ENCODE measurements at places on chromosomes 4 and X.

DNA sequence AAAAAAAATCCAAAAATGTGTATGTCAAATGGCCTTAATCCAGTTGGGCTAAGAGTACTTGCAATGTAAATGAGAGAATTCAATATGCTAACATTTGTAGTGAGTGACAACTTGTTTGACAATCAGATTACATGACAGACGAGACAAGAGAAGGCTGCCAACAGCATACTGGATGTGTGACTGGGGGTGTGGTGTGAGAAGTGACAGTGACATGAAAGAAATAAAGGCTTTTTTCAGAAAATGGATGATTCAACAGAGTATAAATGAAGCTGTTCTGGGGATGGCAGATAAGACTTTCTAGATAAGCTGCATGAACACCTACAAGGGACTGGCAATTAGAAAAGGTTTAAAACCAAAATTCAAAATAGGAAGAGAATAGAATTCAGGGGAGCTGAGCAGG lies 143.4 kb downstream of the CENPC start:
- no peak for DNase-seq

GRCh38 chrX:13223868-13224567 lies 95.8 kb downstream of the ATXN3L start:
- no peak for DNase-seq

- no peak for DNase-seq
These were observed 20.4 kb downstream of the BEND4 start for GRCh38 chr4:42132099-42132498.

DNA sequence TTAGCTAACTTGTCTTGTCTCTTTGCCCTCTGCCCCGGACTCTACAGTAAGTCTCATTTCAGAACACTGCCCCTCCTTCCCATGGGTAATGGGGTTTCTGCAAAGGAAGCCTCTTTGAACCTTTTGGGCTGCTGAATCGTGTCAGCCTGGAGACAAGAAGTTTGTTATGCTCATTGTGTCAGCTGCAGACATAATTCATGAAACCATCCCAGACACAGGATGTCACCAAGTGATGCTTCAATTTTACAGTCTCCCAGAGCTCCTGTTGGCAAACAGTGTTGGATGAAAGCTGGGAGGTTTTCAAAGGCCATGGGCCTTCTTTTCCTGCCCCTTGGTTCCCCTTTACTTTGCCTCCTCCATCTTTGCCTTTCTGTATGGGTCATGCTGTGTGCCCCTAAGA lies 223.1 kb upstream of the TAPT1 start:
- DNase-seq = no peak

GRCh38 chrX:155235891-155236290 lies 19.6 kb downstream of the VBP1 start:
- DNase-seq = no peak

GRCh38 chrX:106283841-106284240 lies 115.7 kb downstream of the PWWP3B start:
- no peak for DNase-seq

- no peak for DNase-seq
These were observed 32.0 kb upstream of the USP51 start for GRCh38 chrX:55521687-55522086.

- peak; percentile 78 for DNase-seq
These were observed 68.3 kb upstream of the PGM2 start for GRCh38 chr4:37758226-37758625.

DNA sequence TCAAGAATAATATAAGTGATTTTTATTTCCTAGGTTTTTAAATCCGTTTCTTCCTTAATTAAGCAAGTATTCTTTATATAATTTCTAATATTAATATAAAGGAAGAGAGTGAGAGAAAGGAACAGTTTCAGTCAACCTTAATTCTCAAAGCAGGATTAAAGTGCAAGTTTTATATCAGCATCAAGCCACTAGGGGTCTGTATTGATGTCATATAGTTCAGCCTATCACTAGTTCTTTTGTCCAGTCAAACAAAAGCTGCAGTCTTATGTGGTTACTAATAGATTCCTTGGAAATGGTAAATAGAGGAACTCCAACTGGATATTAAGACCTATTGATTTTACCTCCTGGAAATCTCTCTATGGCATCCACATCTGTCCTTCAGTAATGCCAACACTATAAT lies 82.0 kb downstream of the NAP1L3 start:
- DNase-seq = no peak

DNA sequence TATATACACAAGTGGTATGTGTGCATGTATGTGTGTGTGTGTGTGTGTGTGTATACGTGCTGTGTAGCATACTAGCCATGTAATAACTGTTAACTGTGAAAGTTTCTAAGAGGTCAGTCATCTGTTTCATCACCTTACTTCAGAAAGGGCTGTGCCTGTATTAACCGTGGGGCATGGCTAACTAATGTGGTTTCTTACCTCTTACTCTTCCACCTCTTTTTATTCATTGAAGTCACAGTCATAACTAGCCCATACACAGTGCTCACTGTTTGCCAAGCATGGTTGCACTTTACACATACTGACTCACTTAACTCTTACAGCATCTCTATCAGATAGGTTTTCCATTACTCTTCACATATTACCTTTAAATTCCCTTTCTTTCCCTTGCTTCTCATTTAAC lies 23.7 kb upstream of the LRAT start:
- no peak for DNase-seq

- no peak for DNase-seq
These were observed 3.6 kb downstream of the SMIM14 start for GRCh38 chr4:39635023-39635422.

- DNase-seq = no peak
These were observed 16.2 kb downstream of the AFF1 start for GRCh38 chr4:86950831-86951525.

GRCh38 chr4:127155116-127155515 lies 477.6 kb upstream of the INTU start:
- no peak for DNase-seq

- DNase-seq = no peak
These were observed 623.4 kb downstream of the SPRY1 start for GRCh38 chr4:124019749-124020549.

- DNase-seq = no peak
These were observed 350.3 kb downstream of the ZIC3 start for GRCh38 chrX:137916090-137916746.

DNA sequence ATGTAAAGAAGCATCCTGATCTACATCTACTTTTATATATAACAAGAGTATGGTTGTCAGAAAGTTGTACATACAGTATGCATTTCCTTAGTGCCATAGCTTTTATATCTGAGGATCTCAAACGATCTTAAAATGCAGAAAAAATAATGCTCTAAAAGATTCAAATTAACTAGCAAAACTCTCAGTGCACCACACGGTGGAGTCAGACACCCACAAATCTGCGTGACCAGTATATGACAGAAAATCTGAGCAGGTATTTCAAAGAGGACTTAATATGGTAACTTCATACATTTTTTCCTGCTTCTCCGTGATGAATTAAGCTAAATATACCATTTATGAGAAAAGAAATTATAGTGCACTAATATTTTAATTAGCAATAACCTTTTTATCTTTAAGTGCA lies 803.0 kb downstream of the DMD start:
- no peak for DNase-seq

- DNase-seq = no peak
These were observed at the start of gene REELD1 for GRCh38 chr4:146214238-146214637. TSS of gene REELD1 (plus strand) at chr4:146214538. CDS start at chr4:146216953, 2,415 bp downstream.

- no peak for DNase-seq
These were observed 614 bp downstream of the BEX3 start for GRCh38 chrX:103376979-103377324.

DNA sequence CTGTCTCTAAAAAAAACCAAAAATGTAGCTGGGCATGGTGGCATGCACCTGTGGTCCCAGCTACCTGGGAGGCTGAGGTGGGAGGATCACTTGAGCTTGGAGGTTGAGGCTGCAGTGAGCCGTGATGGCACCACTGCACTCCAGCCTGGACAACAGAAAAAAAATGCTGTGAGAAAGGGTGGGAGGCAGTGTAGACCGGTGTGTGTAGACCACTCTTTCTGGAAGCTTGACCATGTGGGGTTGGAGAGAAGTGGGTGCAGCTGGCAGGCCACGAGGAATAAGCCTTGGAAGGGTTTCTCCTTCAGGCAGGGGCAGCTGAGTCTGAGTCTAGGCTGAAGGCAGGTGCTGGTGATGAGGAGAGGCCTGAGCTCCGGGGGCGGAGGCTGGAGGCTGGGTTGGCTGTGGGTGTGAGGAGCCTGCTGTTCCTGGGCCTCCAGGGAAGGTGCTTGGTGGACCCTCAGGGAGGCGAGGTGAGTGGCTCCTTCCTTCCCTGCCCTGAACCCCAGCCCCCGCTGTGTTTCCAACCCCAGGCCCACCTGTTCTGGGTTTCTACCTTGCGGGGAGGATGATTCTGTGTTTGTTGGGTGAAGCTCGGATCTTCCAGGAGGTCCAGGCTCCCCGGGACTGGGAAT lies 9.3 kb upstream of the TBC1D14 start:
- DNase-seq = no peak

DNA sequence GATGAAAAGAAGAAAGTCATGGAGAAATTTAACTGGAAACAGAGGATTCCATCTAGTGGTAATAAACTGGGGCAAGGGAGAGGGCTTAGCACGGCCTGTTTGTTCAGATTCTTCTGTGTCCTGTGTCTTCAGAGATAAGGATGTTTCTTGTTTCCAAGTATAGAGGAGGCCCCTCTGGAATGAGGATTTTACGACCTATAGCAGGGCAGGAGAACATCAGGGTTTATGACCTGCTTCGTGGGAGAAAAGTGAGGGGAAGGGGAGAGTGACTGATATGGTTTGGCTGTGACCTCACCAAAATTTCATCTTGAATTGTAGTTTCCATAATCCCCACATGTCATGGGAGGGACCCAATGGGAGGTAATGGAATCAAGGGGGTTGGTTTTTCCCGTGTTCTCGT lies 93.0 kb upstream of the LDB2 start:
- no peak for DNase-seq

GRCh38 chr4:55087009-55087912 lies 38.1 kb downstream of the KDR start:
- DNase-seq = no peak

- DNase-seq = no peak
These were observed 2.7 kb downstream of the TMEM165 start for GRCh38 chr4:55398461-55398860.

GRCh38 chrX:106718709-106719108 lies 7.8 kb upstream of the RNF128 start:
- DNase-seq = no peak

DNA sequence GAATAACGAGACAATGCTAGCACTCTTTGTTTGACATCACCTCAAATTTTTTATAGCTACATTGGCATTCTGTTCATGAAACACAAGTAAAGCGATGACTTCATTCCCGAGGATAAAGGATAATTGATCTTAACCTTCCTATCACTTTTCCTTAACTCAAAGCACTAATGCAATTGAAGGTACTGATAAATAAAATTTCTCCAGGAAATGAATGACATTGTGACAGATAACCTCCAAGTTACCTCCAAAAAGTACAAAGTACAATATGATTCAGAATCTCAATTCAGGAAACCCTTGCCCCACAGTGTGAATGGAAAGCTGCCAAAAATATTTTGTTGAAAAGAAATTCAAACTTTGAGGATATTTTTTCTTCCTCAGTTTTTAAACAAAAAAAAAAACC lies 1.8 kb downstream of the PRSS12 start:
- DNase-seq = no peak

- no peak for DNase-seq
These were observed 2024.1 kb upstream of the TENM3 start for GRCh38 chr4:180219080-180219479.

- no peak for DNase-seq
These were observed 25.2 kb upstream of the G3BP2 start for GRCh38 chr4:75698162-75698962.

GRCh38 chr4:170138580-170139194 lies 48.9 kb upstream of the AADAT start:
- DNase-seq = peak; percentile 15

GRCh38 chrX:44747317-44747716 lies 96.5 kb upstream of the DUSP21 start:
- DNase-seq = peak; percentile 21

DNA sequence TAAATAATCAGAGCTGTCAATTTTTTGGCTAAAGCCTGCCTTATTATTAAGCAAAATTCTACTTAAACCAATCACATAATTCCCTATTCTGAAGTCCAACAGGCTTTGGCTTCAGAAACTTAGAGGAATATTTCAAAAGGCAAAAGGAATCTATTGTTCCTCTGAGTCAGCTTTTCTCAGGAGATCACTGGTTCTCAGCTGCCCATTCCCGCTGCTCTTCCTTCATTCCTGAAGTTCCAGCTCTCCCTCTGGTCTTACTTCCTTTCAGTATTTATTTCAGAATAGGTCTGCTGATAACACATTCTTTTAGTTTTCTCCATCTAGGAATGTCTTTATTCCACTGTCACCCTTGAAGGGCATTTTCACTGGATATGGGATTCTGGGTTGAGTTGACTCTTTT lies 133.7 kb downstream of the SOWAHB start:
- DNase-seq = no peak

- DNase-seq = no peak
These were observed 17.1 kb downstream of the AFP start for GRCh38 chr4:73452953-73453700.

DNA sequence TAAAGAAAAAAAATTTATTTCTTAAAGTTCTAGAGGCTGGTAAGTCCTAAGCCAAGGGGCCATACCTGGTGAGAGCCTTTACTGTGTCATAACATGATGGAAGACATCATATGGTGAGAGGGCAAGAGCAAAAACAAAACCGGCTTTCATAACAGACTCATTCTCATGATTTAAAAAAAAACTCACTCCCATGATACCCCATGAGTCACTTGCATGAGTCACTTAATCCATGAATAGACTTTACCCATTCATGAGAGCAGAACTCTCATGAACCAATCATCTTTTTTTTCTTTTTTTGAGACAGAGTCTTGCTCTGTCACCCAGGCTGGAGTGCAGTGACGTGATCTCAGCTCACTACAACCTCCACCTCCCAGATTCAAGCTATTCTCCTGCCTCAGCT lies 369.7 kb upstream of the DIAPH2 start:
- no peak for DNase-seq

DNA sequence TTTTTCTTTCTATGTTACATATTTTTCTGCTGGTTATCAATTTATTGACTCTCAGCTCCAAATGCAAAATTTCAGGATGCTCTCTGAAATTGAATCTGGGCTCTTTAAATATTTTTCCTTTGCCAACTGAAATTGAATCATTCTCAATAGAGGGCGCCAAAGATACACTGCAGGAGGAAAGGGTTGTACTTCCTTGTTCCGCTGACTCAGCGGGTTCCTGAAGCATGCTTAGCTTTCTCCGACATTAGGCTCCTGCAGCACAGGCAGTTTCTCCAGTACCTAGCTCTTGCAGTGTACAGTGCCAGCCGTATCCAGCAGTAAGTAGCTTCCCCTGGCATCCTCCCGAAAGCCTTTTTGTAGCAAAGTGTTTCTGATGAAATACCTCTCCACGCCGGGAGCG lies 28.8 kb upstream of the CFAP47 start:
- DNase-seq = no peak

- DNase-seq = no peak
These were observed 30.4 kb upstream of the PDLIM3 start for GRCh38 chr4:185565696-185566095.

- DNase-seq = no peak
These were observed 32.9 kb downstream of the CPEB2 start for GRCh38 chr4:15035159-15035558.

GRCh38 chrX:124332481-124333424 lies at the start of gene TEX13D:
TSS of gene TEX13D (plus strand) at chrX:124332660. CDS start at chrX:124332918, 258 bp downstream.
- no peak for DNase-seq

- no peak for DNase-seq
These were observed 1477.7 kb upstream of the IGFBP7 start for GRCh38 chr4:58587856-58588255.

GRCh38 chr4:152965611-152966010 lies 29.5 kb downstream of the FHDC1 start:
- DNase-seq = no peak

Measured in SIG-M5 (cell line).